Upper lobe of left lung (tissue), 6 donors: ENCODE measurements at places on chromosomes 2 and 18.

DNA sequence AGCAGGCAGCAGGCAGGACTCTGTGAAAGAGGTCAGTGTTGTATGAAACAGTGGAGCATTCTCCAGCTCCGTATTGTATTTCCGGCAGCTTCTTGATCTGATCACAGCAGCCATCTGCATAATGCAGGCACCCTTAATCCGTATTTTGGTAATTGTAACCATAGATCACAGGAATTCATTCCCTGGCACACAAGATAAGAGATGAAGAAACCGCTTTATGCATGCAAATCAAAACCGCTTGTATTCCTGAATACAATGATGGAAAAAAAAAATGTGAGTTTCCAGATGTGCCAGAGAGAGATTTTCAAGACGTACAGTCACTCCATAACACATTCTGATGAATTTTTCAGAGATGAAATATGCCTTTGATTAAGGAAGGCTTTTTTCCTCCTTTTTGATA is 221.3 kb downstream of the ACKR3 start:
- H3K27ac ChIP-seq, result no peak overlapping the region
- no peak for DNase-seq
- H3K4me1 ChIP-seq, result no peaks in the 10 kb centered on the region
- H3K27me3 ChIP-seq, result no peaks in the 10 kb centered on the region
- no peak overlapping the region for H3K4me3 ChIP-seq

- no peak for DNase-seq
- H3K27me3 ChIP-seq, result no peaks in the 10 kb centered on the region
- H3K4me3 ChIP-seq, result no peak overlapping the region
- peaks cover 68% of the 10 kb centered on the region for H3K4me1 ChIP-seq
- H3K27ac ChIP-seq, result peak overlapping the region; percentile 22
Observed at GRCh38 chr18:9918016-9918680, 4.3 kb downstream of the VAPA start.

- H3K36me3 ChIP-seq, result no peaks in the 10 kb centered on the region
- H3K27ac ChIP-seq, result peak overlapping the region; percentile 44
- H3K4me3 ChIP-seq, result no peak overlapping the region
- no peak for DNase-seq
- H3K4me1 ChIP-seq, result no peaks in the 10 kb centered on the region
Observed at GRCh38 chr2:71578767-71579342, 125.5 kb downstream of the DYSF start.

DNA sequence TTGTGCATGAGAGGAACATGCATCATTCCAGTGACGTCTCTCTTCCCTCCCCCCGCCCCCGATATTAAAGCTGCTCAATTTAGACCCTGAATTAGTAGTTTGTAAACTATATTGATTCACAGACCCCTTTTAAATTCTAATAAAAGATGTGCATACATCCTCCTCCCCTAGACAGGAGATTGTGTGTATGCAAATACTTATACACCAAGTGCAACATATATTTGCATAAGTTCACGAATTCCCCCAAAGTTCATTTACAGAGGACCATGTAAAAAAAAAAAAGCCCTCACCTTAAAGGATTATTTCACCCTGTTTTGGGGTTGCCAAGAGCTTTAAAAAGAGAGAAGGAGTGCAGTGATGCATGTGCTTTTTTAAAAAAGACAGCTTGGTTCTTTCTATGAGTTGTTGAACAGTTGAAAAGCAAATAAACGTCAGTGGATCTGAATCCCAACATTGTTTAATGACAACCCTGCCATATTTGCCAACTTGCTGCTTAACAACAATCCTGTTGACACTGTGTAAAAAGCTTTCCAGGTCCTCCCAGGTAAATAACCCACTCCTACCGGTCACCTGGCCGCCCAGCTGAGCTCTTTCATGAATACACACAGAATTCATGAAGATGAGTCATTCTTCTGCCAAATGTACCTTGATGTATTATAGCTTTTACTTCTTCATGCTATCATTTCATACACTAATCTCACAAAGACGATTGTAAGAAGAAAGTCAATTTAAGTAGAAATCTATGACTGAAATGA is 211.5 kb downstream of the IKZF2 start:
- no peaks in the 10 kb centered on the region for H3K4me1 ChIP-seq
- no peak overlapping the region for H3K27ac ChIP-seq
- H3K4me3 ChIP-seq, result no peak overlapping the region

- H3K4me3 ChIP-seq, result no peak overlapping the region
- no peaks in the 10 kb centered on the region for H3K4me1 ChIP-seq
- H3K27ac ChIP-seq, result no peak overlapping the region
Observed at GRCh38 chr2:110874453-110875383, 142.3 kb downstream of the ACOXL start.

- H3K36me3 ChIP-seq, result no peaks in the 10 kb centered on the region
- H3K4me1 ChIP-seq, result peaks cover 4% of the 10 kb centered on the region
- H3K4me3 ChIP-seq, result no peak overlapping the region
- no peak overlapping the region for H3K27ac ChIP-seq
Observed at GRCh38 chr2:236947896-236948295, 137.8 kb upstream of the COPS8 start.

DNA sequence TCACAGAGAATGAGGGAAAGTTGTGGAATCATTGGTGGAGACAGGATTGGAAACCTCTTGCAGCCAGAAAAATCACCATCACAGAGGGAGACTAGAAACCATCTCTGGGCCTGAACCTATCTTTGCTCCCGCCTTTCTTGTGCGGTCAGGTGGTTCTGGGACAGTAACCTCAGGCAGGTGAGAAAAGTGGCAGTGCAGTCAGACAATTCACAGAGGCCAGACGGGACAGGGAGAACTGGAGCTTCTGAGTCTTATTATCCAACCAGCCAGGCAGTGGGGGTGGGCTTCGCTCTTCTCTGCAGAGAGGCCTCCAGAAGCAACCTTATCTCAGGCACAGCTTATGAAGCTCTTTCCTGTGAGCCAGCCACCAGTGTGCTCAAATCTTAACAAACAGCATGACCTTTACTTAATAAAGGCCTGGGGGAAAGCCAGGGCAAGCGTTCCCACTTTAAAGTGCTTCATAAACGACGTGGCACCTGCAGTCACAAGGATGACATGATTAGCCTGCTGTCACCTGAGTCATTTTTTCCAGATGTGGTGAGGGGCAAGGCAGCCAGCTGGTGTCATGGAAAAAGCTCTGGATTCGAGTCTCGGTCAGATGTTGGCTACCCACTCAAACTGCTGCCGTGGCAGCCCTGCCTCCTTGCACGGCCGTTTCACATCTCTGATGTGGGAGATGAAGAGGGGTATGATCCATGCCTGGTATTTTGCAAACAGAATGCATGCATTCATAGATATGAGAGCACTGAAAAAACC is 109.7 kb downstream of the B3GNT2 start:
- peaks cover 53% of the 10 kb centered on the region for H3K4me1 ChIP-seq
- no peaks in the 10 kb centered on the region for H3K27me3 ChIP-seq
- DNase-seq, result no peak
- H3K27ac ChIP-seq, result no peak overlapping the region

GRCh38 chr2:203603456-203604389 is 68.6 kb upstream of the RAPH1 start:
- no peak overlapping the region for H3K4me3 ChIP-seq
- no peaks in the 10 kb centered on the region for H3K27me3 ChIP-seq
- no peaks in the 10 kb centered on the region for H3K36me3 ChIP-seq

DNA sequence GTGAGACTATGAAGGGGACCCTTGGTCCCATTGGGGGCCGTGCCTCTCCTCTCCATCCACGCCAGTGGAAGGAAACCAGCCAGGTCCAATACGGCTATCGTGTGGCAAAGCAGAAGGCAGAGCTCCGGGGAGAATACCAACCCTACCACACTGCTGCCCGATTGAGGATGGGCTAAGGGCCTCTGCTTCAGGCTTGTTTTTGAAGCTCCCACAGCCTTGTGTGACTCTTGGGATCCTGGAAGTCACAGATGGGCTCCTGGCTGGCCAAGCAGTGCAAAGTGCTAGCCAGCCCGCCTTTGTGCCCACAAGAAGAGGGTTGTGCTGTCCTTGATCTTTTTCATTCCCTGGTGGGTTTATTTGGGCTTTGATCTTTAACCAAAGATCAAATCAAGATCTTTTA is 70.6 kb upstream of the ID2 start:
- no peak overlapping the region for H3K4me3 ChIP-seq
- no peak overlapping the region for H3K27ac ChIP-seq
- no peaks in the 10 kb centered on the region for H3K27me3 ChIP-seq
- no peaks in the 10 kb centered on the region for H3K36me3 ChIP-seq
- no peaks in the 10 kb centered on the region for H3K4me1 ChIP-seq

DNA sequence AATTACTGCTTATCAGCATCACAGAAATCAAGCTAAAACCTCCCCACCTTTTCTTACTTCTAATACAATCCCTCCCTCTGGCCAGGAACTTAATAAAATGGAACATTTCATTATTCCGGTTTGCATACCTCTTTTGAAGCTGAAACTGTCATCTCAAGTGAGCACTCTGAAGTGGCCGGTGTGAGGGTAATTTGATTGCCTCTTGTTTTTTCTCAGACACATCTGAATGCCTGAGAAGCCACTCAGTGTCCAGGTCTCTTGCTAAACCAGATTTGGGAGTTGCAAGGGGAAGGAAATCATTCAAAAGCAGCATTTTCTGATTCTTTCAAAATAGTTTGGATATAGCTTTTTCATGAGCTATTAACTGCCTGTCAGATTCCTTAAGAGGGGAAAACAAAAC is 190.3 kb downstream of the C1D start:
- no peaks in the 10 kb centered on the region for H3K27me3 ChIP-seq
- no peak overlapping the region for H3K4me3 ChIP-seq
- no peaks in the 10 kb centered on the region for H3K36me3 ChIP-seq
- no peak for DNase-seq
- no peaks in the 10 kb centered on the region for H3K4me1 ChIP-seq
- no peak overlapping the region for H3K27ac ChIP-seq

- H3K4me1 ChIP-seq, result no peaks in the 10 kb centered on the region
- H3K4me3 ChIP-seq, result no peak overlapping the region
- no peak overlapping the region for H3K27ac ChIP-seq
- no peaks in the 10 kb centered on the region for H3K27me3 ChIP-seq
Observed at GRCh38 chr2:100935372-100935752, 66.7 kb upstream of the RPL31 start.

DNA sequence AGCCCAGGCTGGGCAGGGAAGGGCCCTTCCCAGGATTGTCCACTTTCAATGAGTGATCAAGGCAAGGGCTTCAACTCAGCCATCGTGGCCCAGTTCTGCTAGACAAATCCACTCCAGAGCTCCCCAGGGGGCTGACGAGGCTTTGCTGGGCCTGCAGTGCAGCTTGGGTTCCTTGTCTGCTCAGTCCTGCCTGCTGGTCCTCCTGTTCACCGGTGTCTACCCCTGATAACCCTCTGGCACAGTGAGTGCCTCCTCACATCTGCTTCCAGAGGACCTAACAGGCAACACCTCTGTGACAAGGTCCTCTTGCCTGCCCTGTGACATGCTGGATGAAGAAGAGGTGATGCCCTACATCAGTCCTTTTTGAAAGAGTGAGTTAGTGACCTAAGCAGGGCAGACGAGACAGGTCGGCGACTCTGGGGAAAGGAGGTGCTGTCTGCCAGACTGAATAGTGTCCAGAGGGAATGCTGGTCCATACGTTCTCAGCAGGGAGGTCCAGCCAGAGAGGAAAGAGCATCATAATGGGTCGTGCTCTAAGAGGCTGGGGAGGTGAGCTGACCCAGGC is 20.9 kb upstream of the KCNF1 start:
- no peaks in the 10 kb centered on the region for H3K27me3 ChIP-seq
- no peak overlapping the region for H3K4me3 ChIP-seq
- H3K4me1 ChIP-seq, result no peaks in the 10 kb centered on the region
- peak; percentile 11 for DNase-seq

- H3K27me3 ChIP-seq, result no peaks in the 10 kb centered on the region
- H3K27ac ChIP-seq, result no peak overlapping the region
- no peaks in the 10 kb centered on the region for H3K36me3 ChIP-seq
- no peak for DNase-seq
- H3K4me3 ChIP-seq, result no peak overlapping the region
- no peaks in the 10 kb centered on the region for H3K4me1 ChIP-seq
Observed at GRCh38 chr18:54112356-54112755, 112.1 kb downstream of the MBD2 start.

DNA sequence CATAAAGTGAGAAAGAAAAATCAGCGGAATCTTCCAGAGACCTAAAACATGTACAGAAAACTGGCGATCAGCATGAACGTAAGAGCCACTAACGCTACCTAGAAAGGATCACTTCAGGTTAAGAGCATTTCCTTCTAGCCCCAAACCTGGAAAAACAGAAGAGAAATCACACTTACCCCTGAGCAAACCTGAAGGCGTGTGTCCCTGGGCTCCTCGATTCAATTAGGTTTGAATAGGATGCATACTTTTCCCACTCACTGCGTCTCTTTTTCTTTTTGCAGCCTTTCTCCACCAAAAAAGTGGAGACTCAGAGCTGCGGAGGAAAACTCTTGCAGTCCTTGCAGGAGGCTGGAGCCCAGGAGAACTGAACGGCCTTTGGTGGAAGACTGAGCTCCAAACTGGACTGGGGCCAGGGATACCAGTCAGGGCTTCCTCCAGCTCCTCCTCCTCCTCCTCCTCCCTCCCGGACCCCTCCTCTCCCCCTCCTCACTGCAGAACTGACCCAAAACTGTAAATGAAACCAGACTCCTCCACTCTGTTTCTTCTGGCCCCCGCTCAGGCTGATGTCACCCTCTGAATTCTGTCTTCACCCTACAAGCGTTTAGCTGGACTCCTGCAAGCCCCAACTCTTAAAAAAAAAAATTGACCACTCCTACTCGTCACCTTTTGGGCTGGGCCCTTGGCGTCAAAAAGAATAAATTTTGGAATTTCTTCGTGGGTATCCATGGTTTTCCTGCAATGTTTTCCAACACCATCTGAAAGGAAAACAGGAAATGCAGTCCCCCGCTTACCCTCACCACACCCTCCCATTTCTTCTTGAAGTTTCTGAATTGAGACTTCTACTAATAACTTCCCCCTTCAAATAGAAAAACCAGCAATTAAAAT is at the start of gene COL6A3:
Gene COL6A3 (minus strand): TSS at position 388 of the 885 bp plus-strand sequence. CDS start 17,347 bp downstream, outside the sequence.
- no peaks in the 10 kb centered on the region for H3K27me3 ChIP-seq
- no peak for DNase-seq
- peak within 1 kb of the TSS; percentile 79 for H3K27ac ChIP-seq

- no peaks in the 10 kb centered on the region for H3K4me1 ChIP-seq
- peaks cover 28% of the 10 kb centered on the region for H3K36me3 ChIP-seq
- DNase-seq, result no peak
- no peaks in the 10 kb centered on the region for H3K27me3 ChIP-seq
- no peak overlapping the region for H3K4me3 ChIP-seq
Observed at GRCh38 chr2:189791338-189792042, 7.2 kb downstream of the PMS1 start.

GRCh38 chr2:47594656-47595055 is 188.3 kb upstream of the MSH6 start:
- H3K4me3 ChIP-seq, result no peak overlapping the region
- H3K4me1 ChIP-seq, result no peaks in the 10 kb centered on the region
- H3K27me3 ChIP-seq, result no peaks in the 10 kb centered on the region
- no peak for DNase-seq
